ENCODE measurements at places on chromosomes 3 and 15.
A peak's percentile ranks its signal among the peaks of the same experiment; 100 is the strongest.

DNA sequence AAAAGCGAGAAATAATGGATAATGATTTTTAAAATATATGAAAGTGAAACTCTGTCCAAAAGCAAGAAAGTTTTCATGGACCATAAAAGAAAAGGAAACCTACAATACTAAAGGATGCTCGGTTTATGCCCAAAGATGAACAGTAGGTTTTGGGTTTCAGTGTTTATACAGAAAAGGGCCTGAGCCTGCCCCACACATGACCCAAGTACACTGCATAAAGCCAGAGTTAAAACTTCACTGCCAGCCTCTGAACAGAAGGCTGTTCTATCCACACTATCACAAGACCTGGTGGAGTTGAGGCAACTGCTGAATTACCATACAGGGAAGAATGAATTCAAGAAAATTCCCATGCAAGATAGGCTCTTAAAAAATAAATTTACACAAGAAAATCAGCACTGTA, 165.2 kb downstream of the MECOM start:
- no peak for ATAC-seq

DNA sequence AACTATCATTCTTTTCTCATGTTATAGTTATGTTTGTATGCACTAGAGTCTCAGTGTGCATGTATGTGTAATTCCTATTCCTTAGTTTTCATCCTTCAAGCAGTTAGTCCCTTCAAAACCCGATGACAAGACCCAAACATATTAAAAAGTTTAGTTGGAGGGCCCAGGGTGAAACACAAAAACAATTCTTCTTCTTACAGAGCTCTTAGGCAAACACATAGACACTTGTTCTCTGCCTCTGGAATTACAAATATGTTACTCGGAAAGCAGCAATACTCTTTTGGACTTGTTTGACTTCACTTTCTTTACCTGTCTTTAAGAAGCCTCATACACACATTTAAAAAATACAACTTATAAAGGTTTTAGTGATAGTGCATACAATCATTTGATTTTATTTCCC, 763 bp upstream of the CNTN6 start:
- ATAC-seq, result no peak

DNA sequence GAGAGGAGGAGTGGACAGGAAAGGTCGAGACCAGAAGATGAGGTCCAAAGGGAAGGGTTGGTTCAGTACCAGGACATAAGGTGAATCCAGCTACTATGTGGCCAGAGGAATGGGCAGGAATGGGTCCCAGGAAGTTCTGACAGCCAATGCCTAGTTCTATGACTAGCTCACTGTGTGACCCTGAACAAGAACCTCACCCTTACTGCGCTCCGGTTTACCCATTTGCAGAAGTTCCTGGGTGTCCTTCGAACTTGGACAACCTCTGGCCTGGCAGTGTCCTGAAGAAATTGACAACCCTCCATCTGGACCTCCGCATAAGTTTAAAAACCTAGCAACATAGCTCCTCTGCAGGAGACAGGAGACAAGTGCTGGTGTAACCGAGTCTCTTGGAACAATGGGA, 12.2 kb upstream of the PSTPIP1 start:
- ATAC-seq, result no peak

DNA sequence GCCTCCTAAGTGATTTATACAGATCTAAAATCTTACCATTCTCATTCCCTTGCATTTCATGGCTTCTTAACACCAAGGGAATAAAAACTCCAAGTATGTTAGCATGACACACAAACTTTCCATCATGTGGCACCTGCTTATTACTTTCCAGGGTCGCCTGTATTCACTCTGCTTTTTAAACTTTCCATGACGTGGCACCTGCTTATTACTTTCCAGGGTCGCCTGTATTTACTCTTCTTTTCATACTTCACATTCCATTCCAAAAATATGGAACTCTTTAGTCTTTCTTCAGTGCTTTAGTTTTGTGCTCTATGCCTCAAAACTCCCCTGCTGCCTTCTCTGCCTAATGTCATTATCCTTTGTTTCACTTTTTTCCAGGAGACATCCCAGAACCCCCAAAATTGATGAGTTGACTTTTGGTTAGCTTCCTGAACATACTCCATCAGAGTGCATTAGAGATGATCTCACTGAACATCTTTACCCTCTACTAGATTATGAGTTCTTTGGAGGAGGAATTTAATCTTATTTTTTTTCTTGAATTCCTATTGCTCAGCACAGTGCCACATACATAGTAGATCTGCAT, 47.0 kb downstream of the CALML4 start:
- ATAC-seq, result no peak

DNA sequence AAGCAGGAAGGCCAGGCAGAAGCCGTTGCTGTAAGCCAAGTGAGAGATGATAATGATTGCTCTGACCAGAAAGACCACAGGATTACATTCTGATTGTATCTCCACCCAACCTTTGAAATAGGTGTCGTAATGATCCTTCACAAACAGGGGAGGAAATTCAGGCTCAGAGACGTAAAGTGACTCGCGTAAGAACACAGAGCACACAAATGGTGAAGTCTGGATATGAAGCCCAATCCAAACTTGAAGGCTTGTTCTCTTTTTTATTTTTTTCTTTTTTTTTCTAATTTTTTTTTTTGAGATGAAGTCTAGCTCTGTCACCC, 25.3 kb upstream of the PIAS1 start:
- ATAC-seq, result no peak

- no peak for ATAC-seq
Measured at GRCh38 chr3:105553851-105554250, 187.1 kb downstream of the ALCAM start.

GRCh38 chr15:53110999-53111398, 320.9 kb upstream of the ONECUT1 start:
- ATAC-seq, result no peak

DNA sequence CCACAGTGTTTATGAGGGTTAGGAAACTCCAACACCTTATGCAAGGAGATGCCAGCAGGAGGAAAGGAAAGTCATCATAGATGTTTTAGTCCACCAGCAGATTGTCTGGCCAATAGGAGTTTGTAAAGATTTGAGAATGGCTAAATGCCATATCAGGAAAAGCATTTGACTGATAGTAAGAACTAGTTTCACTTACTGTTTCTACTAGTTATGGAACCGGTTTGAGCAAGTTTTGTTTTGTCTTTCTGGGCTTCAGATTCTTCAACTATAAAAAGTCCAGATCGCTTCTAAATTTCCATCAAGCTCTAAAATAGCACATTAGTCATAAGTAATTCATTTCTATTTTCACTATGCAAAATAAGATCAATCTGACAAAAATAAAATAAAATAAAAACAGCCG, 254.8 kb upstream of the TMCO5A start:
- ATAC-seq, result no peak

- no peak for ATAC-seq
Measured at GRCh38 chr15:98394546-98394945, 253.8 kb upstream of the IGF1R start.

DNA sequence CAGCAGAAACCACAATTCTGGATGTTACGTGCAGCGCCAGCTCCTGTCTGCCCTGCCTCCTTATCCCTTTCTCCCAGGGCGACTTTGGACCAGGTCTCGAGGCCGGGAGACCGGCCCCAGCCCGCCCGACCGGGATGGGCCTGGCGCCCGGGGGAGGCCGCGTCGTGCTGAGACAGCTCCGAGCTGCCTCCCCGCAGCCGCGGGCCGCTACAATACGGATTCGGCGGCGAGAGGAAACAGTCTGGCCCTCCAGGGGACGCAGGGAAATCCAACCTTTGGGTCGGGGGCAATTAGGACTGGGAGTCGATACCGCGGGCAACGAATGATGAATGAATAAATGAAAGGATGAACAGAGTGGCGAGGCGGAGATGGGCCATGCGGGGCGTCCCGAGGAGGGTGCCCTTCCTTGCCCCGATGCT, 537 bp downstream of the GRAMD2A start:
- ATAC-seq, result peak; percentile 1

GRCh38 chr3:170322566-170323269, 34.8 kb upstream of the SKIL start:
- ATAC-seq, result no peak

GRCh38 chr3:54873059-54874010, 54.5 kb downstream of the LRTM1 start:
- ATAC-seq, result no peak

GRCh38 chr3:63818282-63819150, 583 bp upstream of the C3orf49 start:
- ATAC-seq, result peak; percentile 39

DNA sequence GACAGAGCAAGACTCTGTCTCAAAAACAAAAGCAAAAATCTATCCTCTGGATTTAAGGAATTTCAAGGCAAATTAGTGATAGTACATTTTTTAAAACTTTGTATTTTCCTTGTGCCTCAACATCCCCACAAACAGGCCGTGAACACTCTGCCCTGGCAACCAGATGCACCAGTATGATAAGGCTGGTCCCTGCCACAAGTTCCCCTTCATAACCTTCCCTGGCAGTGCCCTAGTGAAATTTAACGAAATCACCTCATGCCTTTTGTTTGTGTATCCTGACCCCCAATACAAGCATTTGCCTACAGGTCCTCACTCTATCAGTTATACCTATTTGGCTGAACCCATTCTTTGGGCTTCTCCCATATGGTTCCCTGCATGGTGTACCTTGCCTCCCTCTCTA, 107.4 kb upstream of the FLNB start:
- no peak for ATAC-seq

- ATAC-seq, result no peak
Measured at GRCh38 chr15:80957976-80958375, 31.6 kb downstream of the MESD start.

DNA sequence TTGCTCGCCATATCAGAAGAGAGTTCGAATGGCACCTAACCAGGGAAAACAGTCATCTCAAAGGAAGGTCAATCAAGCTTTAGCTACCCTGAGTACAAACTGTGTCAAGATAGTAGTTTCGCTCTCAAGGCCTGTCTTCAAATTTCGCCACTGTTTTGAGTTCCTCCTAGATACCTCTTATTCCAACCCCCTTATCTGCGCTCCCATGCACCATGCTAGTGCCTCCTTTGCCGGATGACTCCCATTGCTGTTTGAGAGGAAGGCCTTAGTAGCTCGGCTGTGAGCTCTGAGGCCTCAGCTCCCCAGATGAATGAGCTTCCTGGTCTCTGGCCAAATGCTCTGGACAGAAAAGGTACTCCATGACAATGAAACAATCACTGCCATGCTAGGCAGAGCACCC, 256.0 kb downstream of the ULK4 start:
- ATAC-seq, result no peak

GRCh38 chr15:95210436-95210981, 979.1 kb downstream of the MCTP2 start:
- no peak for ATAC-seq

DNA sequence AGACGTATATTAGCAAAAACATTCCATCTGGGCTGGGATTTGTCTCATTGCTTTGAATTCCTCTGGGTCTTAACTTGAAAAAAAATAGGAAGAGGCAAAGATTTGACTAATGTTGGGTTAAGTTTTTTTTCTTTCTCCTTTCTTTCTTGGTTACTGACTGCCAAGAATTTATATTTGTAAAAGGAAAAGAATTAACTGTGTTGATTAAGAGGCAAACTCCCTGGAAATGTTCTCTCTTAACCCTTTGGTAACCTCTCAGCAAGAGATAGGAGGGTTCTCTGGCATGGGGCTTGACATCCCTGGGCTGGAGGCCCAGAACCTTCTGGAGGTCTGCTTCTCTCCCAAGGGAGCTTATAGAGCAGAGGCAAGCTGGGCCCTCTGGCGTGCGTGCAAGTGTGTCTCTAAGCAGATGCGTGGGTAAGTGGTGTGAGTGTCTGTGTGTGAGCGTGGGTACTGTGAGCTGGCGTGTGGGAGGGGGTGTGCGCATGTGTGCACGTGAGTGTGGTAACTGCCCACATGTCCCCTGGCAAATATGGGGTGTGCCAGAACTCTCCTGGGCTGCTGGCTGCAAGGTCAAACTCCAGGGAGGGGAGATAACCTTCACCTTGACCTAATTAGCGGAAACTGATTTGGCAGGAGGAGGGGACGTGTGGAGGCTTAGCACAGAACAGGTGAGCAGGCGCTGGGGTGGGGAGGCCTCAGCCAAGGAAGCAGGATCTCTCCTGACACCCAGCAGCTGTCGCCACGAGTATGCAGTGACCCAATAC, 49.4 kb upstream of the MAGEF1 start:
- ATAC-seq, result no peak

GRCh38 chr15:90301707-90302300, 36.3 kb downstream of the NGRN start:
- no peak for ATAC-seq

GRCh38 chr3:38314764-38315487, 31.7 kb upstream of the XYLB start:
- ATAC-seq, result no peak

DNA sequence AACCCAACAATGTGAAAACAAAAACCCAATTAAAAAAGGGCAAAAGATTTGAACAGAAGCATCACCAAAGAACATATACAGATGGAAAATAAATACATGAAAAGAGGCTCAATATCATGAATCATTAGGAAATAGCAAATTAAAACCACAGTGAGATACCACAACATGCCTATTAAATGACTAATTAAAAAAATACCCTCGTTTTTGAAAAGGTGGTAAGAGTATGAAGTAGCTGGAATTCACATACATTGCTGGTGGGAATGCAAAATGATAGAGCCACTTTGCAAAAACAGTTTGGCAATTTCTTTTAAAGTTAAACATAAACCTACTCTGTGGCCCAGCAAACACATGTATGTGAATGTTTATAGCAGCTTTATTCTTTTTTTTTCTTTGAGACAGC, 75.8 kb downstream of the B3GNT5 start:
- no peak for ATAC-seq

DNA sequence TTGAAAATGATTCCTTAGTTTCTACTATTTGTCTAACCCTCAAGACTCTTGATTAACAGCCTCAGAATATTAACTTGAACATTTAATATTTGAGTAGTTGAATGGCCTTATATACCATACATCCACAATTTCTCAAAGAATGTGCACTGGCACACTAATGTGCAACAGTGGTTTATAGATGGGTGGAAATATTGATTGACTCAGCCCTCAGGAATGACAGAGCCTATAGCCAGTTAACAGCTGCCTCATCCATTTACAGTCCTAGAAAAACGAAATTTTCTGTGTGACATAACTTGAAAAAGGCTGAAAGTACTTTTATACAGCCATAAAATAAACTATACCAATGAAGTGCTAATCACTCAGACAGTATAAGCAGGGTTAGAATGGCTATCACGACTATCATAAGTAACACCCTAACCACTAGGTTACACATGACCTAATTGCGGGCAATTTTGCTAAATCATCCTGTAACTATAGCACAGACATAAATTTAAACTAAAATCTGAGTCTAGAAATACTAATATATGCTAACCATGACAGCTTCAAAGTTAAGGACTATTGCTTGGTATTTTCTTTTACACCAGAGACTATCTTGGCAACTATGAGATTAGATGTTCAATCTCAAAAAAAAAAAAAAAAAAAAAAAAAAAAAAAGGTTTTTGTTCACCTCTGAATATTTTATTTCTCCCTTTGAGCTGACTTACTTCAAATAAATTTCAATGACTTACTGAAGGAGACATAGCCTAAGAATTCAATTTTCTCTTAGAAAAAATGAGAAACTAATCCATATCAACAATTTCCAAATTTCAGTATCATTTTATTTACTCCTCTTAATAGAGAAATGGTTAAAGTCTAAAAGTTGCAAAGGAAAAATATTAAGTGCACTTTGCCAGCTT, 9.3 kb downstream of the SECISBP2L start:
- ATAC-seq, result peak; percentile 73
